ENCODE measurements at places on chromosomes 1 and 21.
A peak's percentile ranks its signal among the peaks of the same experiment; 100 is the strongest.

DNA sequence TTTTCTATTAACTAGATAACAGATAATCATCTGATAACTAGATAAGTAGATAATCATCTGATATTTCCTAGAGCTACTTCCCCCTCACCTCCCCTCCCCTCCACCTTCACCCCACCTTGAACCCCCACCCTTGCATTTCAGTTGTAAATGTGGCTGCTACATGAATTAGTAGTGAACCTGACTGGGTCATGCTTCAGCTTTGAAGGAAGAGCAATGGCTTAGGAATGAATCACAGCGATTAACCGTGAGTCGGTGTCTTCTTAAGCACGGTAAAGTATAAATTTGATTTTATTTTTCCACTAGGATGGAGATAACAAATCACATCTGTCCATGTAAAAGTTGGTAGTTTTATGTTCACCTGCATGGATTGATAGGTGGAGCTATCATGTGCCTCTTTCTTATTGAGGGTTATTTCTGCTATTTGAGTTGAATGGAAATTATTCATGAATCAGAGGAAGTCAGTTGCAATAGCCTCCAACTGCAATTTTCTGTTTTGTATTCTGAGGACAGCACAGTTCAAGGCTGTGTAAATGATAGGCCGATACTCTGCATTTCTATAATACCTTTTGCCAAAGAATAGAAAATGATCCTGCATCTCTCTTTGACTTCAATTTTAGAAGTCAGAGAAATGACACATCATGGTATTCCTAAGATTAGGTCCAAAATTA is 235.0 kb downstream of the PTGER3 start:
- no peak for DNase-seq

DNA sequence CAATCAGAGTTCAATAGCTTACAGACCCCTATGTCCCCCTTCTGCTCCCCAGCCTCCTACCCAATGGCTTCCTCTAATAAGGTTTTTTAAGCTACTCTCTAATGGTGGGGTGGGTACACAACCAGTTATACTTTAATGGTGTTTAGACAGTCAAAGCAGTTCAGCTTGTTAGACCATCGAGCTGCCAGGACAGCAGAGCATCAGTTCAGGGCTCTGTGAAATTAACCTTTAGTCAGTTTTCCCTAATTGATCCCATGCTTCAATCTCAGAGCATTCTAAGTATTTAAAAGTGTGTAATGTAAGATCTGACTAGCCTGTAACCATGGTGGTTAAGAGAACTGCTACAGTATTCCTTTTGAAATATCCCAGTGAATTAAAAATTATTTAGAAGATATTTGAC is 107.2 kb upstream of the ZNF644 start:
- DNase-seq: no peak

DNA sequence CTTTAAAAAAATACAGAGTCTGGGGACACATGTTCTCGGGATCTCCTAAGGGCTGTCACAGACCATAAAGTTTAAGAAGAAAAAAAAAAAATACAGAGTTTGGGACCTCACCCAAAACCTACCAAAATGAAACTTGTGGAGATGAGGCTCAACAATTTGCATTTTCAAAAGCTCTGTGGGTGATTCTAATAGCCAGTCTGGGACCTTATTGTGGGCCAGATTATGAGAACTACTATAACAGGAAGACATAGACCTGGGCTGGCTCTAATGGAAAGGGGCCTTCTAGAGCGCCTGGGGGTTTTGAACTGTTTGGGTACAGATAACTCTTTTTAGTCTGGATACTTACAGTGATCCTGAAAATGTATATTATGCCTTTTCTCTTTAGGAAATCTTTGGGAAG is 69.1 kb downstream of the LAMC1 start:
- DNase-seq: no peak

DNA sequence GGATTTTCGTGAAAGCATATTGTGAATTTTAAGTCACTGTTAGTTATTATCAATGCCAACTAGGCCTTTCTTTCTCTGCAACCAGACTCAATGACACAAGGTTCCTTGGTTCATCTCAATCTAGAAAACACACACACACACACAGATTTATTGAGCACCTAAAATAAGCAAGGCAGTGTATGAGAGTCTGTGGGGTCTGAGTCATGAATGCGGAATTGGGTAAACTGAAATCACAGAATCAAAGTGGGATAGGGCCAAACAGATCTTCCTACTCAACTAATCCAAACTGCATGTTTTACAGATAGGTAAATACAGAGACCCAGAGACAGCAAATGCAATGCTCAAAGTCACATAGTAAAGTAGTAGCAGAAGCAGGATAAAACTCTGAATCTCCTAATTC is 48.5 kb upstream of the NRDC start:
- DNase-seq: no peak

DNA sequence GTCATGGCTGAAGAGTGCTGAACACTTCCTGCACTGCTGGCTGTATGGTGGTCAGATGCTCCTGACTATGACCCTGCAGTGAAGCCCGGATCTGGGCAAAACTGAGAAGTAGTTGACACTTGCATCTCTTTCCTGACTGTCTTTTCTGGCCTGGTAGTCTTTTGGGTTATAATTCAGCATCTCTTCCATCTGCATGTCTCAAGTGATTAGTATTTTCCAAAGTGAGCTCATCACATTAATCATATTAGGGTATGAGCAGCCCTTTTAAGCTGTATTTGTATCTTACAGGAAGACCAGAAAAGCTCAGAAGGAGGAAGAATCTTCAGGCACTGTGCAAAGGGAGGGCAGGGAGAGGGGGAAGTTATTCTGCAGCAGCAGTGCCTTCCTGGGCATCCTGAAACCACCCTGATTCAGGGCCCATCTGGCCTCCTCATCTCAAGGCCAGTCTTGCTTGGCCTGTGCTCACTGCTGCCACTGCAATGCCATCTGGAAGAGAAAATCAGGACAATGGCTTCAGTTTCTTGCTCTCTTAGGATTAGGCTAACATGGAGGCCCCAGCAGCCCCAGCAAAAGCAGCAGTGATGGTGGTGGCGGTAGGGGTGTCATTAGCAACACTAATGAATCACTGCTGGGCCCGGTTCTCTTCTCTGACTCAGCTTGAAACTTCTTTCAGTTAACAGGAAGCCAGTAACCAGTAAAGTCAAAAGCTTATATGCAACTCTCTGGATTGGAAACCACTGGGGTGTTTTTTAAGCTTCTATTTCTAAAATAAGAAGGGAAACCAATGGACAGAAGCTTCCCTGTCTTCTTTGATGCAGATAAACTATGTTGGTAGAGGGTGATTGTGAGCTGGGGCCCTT is 63.3 kb upstream of the WDR26 start:
- peak; percentile 40 for DNase-seq

GRCh38 chr21:43835861-43836260 is 29.2 kb upstream of the AGPAT3 start:
- DNase-seq: no peak

DNA sequence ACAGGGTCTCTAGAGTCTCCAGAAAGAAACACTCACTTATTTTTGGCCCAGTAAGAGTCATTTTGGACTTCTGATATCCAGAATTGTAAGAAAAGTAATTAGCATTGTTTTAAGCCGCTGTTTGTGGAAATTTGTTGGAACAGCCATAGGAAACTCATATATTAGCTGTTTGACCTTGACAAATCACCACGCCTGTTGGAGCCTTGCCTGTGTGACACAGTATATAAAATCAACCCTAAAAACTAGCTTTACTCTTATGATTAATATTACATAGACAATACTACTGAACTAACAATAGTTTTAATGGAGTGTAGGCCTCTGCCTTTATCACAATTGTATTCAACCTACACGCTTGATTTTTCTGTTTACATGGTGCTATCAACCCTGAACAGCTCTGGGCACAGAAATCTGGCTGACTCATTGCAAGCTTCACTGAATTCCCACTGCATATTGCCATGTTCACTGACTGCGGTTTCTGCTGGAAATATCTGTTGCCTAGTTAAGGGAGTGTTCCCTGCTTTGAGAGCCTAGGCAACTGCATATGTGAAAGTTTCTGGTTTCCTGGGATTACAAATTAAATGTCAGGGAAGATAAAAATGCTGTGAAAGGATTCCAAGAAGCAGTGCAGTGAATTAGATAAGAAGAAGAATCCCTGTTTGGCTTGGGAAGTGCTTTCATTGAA is 419.5 kb upstream of the DEPDC1 start:
- no peak for DNase-seq

DNA sequence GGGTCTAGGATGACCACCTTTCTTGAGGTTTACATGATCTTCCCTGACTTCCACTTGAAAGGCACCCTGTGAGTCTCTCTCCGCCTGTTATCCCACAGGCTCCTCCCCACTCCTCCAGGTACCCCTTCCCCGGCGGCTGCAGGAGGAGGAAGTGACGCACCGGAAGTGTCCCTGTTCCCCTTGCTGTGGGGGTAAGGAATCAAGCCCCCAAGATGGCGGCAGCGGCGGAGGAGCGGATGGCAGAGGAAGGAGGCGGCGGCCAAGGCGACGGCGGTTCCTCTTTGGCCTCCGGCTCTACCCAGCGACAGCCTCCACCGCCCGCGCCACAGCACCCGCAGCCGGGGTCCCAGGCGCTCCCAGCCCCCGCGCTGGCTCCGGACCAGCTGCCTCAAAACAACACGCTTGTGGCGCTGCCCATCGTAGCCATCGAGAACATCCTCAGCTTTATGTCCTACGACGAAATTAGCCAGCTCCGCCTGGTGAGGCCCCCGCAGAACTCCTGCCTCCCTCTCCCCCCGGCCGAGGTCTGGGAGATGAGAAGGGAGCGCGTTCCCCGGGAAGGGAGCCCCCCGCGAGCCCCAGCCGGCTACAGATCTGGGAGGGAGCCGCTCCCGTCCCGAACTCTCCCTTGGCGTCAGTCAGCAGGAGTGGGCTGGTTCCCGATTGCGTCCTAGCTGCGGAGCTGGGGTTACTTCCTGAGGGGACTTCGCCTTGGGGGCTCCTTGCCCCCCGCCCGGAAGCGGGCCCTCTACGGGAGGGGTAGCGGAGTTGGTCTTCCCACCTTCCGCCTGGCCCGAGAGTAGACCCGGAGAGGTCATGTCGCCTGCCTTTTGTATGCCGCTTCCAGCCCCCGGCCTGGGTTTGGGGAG is at the start of gene FBXO28:
FBXO28 (plus strand) TSS at position 194 of the 869 bp plus-strand sequence; CDS start at position 213, 19 bp downstream.
- DNase-seq: peak; percentile 79

DNA sequence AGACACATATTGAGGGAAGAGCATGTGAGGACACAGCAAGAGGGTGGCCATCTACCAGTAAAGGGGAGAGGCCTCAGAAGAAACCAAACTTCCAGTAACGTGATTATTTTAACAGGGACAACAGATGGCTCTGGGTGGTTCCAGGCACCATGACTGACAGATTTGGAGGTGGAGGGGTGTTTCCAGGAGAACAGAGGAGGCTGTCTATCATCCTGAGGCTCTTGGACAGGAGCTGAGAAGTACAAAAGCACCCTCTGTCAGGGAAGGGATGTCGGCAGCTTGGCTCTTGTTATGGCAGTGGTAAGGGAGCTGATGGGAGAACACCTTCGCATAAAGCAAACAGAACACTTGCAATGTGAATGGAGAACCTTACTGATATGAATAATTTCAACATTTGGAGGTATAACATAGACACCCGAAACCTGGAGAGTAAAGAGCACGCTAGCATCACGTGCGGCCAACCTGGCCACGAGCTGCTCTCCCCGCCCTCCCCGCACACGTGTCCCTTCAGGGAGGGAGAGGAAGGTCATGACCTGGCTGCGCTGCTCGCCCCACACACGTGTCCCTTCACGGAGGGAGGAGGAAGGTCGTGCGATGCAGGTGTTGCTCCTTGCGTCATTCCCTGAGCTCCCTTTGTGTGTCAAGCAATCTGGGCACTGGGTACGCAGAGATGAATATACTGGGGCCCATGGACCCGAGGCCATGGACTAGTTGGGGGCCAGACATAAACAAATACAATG is 37.5 kb upstream of the NLRP3 start:
- DNase-seq: no peak

GRCh38 chr1:83546874-83547273 is 452.1 kb downstream of the TTLL7 start:
- DNase-seq: no peak

DNA sequence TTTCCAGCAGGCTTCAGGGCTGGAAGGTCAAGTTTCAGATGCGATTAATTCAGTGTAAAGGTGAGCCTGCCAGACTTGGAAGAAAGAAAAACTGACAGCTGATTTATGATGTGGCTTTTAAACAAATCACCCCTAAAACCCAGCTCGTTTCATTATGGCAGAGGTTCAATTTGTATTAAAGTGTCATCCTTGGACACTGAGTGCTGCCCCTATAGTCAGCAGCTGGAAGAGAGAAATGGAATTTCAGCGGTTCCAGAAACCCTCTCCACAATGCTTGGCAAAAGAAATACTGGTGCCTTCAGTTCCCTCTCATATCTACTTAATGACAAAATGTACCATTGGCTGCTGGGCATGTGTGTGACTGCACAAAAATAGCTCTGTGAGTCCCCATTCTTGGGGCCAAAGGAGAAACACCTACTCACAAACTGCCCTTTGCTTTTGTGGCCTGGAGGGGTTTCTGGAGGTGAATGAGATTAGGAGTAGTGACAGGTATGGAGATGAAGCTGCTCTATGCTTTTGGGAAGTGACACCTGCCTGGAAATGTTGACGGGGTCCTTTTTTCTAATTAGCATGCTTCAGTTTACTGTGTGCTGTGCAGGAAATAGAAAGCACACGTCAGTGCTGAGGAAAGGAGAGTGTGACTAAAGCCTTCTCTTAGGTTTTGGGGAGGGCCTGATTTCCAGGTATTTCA is 95.1 kb upstream of the TSPAN2 start:
- no peak for DNase-seq

DNA sequence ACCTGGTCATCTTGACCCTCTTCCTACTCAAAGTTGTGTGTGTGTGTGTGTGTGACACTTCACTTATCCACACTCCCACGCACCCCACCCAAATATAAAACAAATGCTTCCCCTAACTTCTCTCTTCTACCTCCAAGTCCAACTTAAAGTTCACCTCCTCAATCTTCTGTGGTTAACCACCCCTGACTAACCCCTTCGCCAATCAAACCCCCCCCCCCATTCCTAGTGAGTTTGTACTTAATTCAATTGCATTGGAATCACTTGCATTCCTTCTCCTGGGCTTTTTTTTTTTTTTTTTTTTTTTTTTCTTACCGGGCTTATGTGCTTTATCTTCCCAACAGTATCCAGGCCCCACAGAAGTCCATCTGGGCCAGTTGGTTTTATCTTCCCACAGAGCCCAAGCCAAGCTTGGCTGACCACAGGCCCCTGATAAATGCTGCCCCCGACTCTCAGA is 78.4 kb downstream of the CD58 start:
- no peak for DNase-seq

DNA sequence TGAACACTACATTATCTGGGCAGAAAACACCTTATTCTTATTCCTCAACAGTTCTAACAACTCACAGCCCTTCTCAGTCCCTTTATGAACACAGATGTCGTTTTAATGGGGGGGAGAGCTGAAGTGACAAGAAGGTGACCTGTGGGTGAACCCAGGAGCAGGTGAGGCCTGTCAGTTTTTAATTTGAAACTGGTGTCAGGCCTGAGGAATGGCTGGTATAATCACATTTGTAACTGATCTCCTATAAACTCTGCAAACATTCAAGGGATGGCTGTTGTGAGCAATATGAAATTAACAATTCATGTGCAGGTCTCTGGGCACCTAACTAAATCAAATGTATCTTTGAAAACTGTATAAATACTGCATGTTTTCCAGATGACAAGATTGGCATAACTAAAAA is 362.1 kb upstream of the NR5A2 start:
- DNase-seq: no peak

All from activated CD4-positive, CD25-positive, alpha-beta regulatory T cell (primary cell).